Cerebellar nuclear complex (tissue), 1 donor: ENCODE measurements at places on chromosomes 1 and 21.

- DNase-seq = no peak
These were observed 19.8 kb downstream of the SH3BGR start for GRCh38 chr21:39471598-39471997.

GRCh38 chr1:212157252-212157651 is 121.7 kb downstream of the DTL start:
- DNase-seq = no peak

DNA sequence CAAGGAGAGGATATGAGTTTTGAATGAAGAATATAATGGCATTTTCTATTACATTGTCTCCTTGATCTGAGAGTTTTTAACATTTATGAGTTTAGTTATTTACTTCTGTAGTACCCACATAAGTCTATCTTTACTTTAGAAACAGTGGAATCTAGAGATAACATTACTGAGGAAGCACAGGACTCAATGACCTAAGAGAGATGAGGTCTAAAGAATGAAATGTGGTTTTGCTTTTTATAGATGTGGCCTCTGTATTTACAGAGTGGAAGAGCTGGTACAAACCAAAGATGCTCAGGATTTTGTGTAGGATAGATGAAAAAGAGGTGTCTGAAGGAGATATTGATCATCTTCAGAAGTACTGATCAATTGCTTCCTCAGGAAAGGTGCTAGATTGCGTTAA is 177.3 kb downstream of the KCTD3 start:
- DNase-seq = no peak

DNA sequence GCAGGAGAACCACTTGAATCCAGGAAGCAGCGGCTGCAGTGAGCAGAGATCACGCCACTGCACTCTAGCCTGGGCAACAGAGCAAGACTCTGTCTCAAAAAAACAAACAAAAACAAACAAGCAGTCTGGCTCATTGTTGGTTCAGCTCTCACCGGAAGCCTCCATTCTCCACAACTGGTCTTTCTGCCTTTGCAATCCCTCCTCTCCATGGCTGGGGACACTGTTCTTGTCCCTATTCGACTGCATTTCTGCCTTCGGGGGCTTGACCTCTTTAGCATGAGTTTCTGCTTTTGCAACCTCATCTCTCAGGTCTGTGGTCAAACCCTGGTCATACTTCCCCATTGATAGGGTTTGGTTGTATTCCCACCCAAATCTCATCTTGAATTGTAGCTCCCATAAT is 216.3 kb upstream of the NR5A2 start:
- no peak for DNase-seq

DNA sequence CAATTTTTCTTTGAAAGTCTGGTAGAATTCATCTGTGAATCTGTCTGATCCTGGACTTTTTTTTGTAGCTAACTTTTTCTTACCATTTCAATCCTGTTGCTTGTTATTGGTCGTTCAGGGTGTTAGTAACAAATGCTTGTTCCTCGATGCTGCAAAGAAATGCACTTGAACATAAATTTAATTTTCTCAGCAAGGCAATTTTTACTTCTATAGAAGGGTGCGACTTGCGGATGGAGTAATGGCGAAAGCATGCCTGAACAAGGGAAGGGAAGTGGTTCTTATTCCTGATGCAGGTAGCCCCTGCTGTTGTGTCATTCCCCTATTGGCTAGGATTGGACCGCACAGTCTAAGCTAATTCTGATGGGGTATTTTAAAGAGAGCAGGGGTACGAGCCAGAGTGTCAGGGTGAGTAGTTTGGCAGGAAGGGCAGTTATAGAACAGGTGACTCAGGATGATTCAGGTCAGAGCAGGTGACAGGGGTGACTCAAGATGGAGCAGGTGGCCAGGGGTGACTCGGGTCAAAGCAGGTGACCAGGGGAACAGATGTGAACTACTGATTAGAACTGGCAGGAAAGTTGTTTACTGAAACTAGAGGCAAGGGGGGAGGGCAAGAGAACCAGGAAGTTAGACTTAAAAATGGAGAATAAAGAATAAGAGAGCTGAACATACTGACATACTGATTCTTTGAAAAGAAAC is 40.5 kb downstream of the SERINC2 start:
- DNase-seq = no peak

- no peak for DNase-seq
These were observed 2.4 kb upstream of the RNU5D-1 start for GRCh38 chr1:44733365-44733764.

DNA sequence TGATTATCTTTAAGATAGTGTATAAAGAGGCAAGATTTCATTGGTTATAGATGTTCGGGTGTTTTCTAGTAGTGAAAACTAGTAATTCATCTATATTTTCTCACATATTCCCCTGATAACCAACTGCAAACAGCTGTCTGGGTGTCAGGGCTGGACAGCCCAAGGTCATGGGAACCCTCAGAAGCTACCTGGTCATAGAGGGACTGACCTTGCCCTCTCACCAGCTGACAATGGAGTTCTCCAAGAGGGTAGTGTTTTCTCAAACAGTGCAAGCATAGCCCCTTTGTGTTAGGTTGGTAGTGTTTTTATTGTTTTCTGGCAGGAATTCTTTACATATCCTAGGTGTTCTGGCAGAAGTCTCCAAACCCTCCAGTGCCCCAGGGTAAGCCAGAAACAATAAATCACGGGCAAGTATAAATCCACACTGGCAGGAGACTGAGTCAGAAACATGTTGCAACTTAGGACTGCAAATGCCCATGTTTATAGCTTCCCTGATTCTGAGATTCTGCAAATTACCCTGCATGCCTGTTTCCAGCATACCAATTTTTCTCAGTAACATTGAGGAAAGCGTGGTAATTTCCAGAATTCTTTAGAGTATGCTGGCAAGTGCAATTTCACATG is 82.8 kb upstream of the ATP1A1 start:
- no peak for DNase-seq

DNA sequence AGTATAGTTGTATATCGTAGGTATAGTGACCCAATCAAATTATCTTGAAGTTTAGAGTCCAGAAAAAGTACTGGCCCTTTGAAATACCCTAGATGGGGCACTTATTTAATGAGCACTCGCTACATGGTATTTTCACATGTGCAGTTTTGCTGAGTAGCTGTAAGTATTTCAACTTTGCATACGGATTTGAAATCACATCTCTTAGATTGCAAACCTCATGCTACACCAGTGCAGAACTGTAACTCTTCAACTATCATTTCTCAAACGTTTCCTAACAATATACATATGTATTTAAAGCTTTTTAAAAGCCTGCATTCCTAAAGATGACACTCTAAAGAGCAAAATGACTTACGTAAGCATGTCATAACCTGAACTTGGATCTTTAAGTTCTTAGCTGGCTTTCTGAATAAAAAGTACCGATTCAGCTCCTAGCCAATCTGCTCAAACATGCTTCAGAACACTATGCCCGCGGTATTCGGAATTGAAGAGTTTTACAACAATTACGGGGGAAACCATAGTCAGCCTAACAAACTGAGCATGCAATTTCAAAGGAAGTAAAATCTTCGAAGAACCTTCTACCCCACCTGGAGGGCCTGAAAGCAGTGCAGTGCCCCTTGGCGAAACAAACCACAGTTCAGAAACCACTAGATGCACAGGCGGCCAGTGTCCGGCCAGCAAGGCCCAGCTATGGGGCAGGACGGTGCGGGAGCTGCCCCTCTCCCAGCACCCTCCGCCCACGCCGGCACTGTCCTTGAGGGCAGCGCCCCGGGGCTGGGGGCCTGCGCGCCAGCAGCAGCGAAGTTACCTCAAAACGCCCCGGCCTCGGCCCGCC is 863 bp downstream of the FH start:
- no peak for DNase-seq

DNA sequence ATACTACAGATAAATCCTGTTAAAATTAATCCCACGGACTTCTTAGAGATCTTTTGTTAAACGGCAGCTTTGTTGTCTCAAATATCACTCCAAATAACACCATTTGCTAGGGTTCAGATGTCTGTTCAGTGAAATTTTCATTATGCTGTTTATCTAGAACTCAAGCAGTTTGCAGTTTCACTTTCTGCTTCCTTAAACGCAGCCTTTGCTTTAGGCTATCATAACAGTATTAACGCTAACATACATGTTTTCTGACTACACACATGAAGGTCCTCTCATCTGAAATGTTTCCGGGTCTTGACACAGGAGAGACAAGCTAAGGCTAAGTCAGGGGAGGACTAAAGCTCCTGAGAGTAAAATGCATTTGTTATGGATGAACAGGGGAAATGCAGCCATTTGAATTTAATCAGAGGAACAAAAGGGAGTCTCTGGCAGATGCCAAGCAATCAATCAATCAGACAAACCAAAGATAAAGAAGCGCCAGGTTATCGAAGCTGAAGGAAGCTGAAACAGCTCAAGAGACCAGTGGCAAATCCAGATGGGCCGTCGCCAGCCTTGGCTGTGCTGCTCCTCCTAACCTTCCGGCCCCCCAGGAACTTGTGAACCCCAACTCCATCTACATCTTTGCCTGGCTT is 16.9 kb downstream of the CCSAP start:
- DNase-seq = no peak

DNA sequence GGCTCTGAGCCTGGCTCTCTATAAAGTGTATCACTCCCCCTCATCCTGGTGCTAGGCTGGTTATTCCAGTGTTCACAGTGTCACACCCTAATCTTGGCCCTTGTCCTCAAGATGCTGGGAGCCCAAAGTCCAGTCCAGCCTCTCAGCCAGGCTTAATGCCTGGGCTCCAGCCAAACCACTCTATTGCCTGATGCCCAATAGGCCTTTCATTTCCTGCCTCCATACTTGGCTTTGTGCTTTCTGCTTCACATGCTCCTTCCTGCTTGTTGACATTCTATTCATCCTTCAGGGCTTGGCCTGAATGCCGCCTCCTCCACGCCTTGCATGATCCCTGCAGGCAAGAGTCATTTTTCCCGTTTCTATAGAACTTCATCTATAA is 1.7 kb downstream of the KLHDC8A start:
- DNase-seq = no peak

DNA sequence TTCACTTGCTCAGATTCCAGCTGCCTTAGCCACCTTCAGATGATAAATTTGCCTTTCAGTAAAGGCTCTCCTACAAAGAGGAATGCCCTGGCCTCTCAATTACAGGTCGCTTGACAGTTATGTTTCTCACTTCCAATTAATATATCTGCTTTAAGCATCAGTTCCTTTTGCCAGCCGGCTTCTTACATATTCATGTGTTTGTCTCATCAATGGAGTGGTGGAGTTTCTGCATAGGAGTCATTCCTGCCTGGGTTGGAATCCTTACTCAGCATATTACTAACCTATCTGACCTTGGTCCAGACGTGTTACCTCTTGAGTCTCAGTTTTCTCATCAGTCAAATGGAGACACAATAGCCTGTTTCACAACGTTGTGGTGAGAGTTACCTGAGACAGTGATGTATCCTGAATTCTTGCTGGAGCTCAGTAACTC is 9.4 kb upstream of the SESN2 start:
- no peak for DNase-seq

- no peak for DNase-seq
These were observed 45.5 kb upstream of the PLXNA2 start for GRCh38 chr1:208289716-208290115.

DNA sequence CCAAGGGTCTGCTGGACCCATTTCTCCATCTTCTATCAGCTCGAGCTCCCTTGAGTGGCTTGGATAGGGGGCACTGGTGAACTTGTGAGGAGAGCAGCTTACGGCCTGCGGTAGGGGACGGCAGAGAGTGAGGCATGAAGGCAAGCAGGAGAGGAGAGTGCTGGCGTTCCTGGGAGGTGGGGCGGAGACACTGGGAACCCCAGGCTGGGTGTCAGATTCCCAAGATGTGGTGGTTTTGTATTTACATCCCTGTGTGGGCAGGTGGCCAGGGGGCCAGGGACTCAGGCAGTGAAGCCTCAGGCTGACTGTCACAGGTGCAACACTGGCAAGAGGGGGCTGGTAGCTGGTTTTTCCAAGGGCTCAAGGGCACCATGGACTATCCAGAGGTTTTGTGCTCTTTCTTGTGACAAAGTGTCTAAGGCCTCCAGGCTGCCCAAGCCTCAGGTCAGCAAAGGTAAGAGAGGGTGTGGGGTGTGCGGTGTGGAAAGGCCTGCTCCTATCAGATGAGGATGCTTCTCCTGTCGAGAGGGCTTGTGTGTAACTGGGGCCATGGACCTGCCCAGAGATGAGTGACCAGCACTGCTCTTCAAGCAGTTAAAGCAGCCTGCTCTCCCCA is 45.1 kb upstream of the ROR1 start:
- no peak for DNase-seq

DNA sequence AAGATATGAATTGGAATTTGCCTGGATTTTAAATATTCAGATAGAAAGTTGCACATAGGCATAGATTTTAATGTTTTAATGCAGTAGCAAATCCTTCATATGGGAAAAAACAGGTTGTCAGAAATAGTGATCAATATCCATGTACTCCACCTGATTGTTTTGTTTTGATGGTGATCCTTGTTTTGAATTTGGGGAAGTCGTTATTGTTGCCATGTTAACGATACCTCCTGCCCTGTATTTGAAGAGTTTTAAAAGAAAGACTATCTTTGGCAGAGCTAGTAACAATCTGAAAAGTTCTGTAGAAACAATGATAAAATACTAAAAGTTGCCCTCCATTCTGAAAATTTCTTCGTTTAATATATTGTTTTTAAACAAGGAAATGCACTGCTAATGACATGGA is 1.1 kb downstream of the CEP350 start:
- DNase-seq = no peak

DNA sequence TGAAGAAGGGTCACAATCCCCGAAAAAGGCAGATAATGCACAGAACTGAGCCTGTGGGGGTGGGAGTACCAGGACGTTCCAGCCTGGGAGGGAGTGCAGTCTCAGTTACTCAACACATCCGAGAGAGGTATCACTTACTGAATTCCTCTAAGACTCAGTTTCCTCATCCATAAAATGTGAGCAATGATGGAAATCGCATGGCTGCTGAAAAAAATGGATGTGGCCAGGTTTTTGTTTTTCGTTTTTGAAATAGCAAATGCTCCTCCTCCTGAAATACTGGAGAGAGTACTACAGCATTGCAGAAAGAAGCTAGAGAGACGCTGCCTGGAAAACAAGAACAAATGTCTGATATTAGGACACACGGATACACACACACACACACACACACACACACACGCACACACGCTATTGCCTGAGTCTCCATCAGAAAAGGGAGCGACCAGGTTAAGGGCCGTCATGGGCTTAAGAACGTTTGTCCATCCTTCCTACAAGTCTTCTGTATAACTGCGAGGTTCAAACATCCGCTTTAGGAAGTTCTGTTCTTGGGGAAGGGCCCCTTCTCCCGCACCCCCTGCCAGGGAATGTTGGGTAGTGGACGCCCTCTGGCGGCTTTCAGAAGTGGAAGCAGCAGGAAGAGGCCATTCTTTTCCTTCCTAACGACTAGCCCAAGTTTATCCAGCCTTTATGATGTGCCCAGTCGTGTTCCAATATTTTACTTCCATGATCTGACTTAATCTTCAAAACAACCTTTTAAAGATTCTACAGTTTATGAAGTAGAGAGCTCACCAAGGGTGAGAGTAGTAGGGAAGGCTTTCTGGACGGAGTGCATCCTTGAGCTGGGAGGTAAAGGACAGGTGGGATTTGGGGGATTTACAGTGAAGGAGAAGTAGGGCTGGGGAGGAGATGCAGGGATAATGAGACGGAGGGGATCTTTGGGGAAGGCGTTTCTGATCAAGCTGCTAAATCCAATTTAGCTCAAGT is 699 bp upstream of the NES start:
- DNase-seq = no peak
